ENCODE measurements at places on chromosomes 1 and 21.

- DNase-seq, result no peak
Measured at GRCh38 chr1:195973311-195973904, 634.8 kb downstream of the KCNT2 start.

- peak; percentile 73 for DNase-seq
Measured at GRCh38 chr21:31293986-31294385, 50.1 kb downstream of the TIAM1 start.

- DNase-seq, result no peak
Measured at GRCh38 chr1:241857131-241857530, 9.1 kb downstream of the EXO1 start.

- no peak for DNase-seq
Measured at GRCh38 chr1:18091660-18092446, 15.7 kb upstream of the IGSF21 start.

- DNase-seq, result no peak
Measured at GRCh38 chr1:166924823-166925541, 48.9 kb upstream of the TADA1 start.

- no peak for DNase-seq
Measured at GRCh38 chr1:161092621-161093028, 3.3 kb upstream of the NECTIN4 start.

- no peak for DNase-seq
Measured at GRCh38 chr1:204571631-204572030, 55.4 kb downstream of the MDM4 start.

GRCh38 chr1:247102381-247102780, 1.8 kb downstream of the ZNF669 start:
- DNase-seq, result no peak

DNA sequence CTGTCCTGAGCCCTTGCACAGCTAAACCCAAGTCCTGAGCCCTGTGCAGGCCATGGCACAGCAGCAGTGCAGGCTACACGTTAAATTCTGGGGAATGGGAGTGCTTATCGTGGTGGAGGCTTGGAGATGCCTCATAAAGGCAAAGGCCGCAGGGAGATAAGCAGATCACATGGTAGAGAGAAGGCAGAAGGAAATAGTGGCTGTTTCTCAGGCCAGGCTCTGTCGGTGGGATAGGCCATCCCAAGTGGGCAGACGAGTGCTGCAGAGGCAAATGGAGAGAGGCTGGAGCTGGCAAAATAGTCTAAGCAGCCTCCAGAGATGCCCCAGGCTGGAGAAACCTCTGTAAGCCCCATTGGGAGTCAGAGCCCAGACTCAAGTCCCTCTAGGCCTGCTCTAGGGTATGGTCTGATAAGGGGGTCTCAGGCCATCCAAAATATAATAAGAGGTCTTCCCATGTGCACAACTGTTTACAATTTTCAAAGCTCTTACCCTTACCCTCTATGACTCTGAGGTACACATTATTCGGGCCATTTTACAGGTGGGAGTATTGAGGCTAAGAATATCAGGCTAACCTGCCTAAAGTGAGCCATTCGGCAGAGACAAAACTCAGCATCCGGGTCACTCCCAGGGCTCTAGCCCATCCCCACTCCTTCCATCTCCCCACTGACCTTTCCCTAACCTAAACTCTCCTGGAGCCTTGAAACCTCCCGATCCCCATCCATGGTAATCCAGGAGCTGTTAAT, 79.6 kb downstream of the NKAIN1 start:
- DNase-seq, result no peak

GRCh38 chr1:100387657-100388350, 35.5 kb downstream of the CDC14A start:
- DNase-seq, result no peak

- no peak for DNase-seq
Measured at GRCh38 chr1:20604678-20605077, 15.8 kb downstream of the CDA start.

GRCh38 chr1:118250232-118250631, 65.2 kb upstream of the SPAG17 start:
- no peak for DNase-seq

GRCh38 chr1:176172215-176172614, 34.9 kb downstream of the COP1 start:
- no peak for DNase-seq
